ENCODE measurements at places on chromosomes 2 and 18.

- no peak for DNase-seq
These were observed 413.0 kb upstream of the MYT1L start for GRCh38 chr2:2744107-2744506.

DNA sequence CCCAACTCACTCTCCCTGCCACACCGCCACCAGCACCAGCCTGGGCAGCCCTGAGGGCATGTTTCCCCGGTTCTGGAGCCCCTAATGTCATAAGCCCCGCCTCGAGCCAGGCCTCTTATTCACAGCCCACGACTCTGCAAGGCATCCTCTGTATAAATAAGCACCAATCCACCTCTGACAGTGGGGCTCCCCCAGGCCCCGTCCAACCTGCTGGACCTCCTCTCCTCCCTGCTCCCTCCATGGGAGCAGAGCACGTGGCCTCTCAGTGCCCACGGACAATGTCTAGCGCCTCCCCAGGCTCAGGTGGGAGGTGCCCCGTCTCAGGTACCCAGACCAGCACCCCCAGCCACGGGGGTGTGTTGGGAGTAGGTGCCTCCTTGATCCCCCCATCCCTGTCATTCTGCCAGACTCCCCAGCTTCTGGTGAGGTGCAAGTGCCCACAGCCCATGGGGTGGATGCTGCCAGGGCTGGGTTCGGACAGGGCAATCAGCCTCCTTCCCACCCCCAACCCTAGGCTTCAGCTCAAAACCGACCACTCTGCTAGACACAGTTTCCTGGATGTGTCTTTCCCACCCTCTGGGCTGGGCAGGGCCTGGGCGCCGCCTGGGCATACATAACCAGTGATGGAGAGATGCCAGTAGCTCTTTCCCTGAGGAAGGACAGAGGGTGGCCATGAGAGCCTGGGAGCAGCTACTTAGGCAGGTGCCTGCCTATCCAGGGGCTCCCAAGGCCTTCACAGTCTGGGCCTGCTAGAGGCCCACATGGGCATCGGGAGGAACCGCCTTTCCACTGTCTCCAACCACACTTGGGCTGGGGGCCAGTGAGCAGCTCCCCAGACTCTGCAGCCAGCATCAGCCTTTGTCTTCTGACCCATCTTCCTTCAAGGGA is 1.6 kb upstream of the ADRA2B start:
- no peak for DNase-seq

DNA sequence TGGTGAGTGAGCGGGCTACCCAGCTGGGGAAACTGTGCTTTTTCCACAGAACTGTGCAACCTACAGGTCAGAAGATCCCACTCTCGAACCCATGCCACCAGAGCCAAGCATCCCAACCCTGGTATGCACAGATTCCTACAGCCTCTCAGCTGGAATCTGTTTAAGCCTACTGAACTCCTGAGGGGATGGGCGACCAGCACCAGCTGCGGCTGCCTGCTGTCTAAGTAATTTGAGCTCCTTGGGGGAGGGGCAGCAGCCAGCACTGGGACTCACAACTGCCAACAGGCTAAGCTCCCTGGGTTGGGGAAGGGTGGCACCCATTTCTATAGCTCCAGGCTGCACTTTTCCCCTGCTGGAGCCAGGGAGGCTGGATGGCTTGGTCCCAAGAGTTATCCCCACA is 11.8 kb downstream of the CYP27C1 start:
- DNase-seq, result peak; percentile 33

- DNase-seq, result no peak
These were observed 1.2 kb upstream of the ARHGAP28 start for GRCh38 chr18:6728331-6728730.

GRCh38 chr18:64202863-64203262 is 54.0 kb upstream of the LINC00305 start:
- DNase-seq, result no peak

DNA sequence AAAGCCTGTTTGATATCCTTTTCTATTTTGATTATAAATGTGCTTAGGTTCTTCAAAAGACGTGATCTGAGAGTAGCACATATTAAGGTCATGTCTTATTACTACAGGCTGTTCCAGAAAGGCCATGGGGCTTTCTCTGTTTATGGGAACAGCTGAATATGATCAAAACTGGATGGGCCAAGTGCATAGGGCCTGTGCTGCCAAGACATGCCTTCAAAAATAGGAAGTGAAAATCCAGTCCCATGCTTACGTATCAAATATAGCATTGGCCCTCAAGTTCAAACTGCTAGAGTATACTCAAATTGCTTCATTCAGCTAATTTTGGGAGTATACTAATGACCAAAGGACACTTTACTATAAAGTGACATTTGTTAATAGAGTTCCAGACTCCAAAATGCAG is 24.1 kb downstream of the SLC25A52 start:
- DNase-seq, result no peak

DNA sequence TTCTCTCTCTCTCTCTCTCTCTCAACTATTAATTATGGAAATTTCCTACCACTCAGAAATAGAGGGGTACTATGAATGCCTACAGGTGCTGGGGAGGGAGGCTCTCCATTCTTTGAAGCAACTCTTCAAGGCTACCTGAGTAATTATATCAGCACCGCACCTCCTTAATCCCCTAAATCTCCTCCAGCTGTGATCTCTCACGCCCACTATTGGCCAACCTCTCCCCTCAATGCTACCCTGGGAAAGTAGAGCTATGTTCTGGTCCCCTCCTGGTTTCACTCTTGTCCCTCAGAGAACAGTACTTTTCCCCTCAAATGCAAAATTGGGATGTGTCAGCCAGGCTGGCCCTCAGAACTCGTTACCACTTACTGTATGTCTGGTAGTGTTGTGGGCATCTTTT is 1.6 kb downstream of the MOCOS start:
- DNase-seq, result no peak

DNA sequence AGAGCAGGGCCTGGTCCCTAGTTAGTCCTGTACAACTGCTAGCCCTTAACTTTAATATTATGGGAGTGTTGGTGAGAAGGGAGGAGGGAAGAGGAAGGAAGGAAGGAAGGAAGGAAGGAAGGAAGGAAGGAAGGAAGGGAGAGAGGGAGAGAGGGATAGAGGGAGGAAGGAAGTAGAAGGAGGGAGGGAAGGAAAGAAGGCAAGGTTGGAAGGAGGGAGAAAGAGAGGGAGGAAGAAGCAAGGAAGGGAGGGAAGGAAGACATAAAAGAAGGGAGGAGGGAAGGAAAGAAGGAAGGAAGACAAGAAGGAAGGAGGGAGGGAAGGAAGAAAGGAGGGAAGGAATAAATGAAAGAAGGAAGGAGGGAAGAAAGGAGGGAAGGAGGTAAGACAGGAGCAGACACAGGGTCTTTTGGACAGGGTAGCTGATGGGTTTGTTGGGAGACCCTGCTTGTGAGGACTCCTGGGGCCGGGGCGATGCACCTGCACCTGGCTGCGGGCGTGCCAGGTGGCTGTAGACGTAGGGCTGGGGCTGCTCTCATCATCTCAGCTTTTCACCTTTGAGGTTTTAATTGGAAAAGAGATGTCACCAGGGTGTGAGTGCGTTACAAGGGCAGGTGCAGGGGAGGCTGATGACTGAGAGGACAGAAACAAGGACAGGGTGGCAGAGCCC is 5.9 kb upstream of the POMC start:
- DNase-seq, result no peak

GRCh38 chr2:28435241-28435640 is 42.6 kb downstream of the FOSL2 start:
- DNase-seq, result no peak

GRCh38 chr2:204355688-204356087 is 189.6 kb upstream of the PARD3B start:
- DNase-seq, result no peak

DNA sequence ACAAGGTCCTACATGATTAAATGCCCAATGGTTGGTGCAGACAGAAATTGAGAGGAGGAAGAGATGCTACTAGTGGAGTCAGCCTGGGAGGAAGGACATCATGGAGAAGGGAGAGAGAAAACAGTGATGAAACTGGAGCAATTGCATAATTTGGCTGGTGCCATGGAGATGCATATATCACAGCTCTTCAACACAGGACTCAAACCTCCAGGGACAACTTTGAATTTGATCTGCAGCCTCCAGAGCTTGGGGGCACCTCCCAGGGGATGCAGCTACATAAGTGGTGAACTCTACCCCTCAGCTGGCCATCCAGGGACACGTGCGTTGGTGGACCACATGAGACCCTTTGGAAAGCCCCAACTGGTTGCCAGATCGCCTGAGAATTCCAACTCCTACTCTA is 80.4 kb downstream of the CTAGE1 start:
- peak; percentile 34 for DNase-seq

GRCh38 chr2:30231212-30231995 is at the start of gene LBH:
Gene LBH (plus strand): TSS chr2:30231534. CDS start chr2:30231739, 205 bp downstream.
- peak; percentile 88 for DNase-seq

- DNase-seq, result peak; percentile 83
These were observed 3.2 kb downstream of the RAB3GAP1 start for GRCh38 chr2:135055182-135055786.

GRCh38 chr2:119289093-119289492 is 65.5 kb downstream of the STEAP3 start:
- no peak for DNase-seq

DNA sequence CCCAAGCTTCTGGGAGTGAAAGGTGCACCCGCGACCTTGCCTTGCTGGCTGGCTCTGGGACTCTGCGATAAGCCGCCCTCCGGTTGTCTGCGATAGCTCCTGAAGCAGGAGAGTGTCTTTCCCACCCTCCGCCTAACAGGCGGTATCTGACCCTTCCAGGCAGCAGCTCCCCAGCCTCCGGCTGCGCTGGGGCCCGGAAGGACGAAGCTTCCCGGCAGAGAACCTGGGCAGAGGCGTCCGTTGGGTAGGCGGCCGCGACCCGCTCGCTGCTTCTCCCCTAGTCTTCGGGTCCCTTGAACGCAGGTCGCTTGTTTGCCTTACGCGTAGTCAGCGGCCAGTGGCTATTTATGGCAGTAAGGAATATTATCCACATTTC is 446 bp upstream of the RHBDD1 start:
- DNase-seq, result no peak

- DNase-seq, result no peak
These were observed 14.4 kb downstream of the STK11IP start for GRCh38 chr2:219611866-219612576.

- no peak for DNase-seq
These were observed 32.3 kb upstream of the SATB2 start for GRCh38 chr2:199490049-199490448.

DNA sequence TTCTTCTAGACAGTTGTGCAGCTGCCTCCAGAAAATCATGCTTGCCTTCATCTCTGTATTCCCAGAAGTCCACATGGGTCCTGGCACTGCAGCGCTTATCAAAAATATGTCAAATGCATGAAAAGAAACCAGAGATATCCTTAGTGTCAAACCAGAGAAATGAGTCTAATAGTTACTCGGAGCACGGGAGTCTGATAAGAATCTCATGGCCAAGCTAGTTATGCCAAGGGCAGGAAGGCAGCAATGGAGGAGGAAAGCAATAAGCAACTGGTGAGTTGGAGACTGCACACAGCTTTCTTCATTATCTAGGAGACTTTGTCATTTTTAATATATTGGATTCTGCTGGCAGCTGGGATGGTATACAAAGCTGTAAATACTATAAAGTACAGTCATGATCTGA is 38.6 kb downstream of the TRIB2 start:
- no peak for DNase-seq

DNA sequence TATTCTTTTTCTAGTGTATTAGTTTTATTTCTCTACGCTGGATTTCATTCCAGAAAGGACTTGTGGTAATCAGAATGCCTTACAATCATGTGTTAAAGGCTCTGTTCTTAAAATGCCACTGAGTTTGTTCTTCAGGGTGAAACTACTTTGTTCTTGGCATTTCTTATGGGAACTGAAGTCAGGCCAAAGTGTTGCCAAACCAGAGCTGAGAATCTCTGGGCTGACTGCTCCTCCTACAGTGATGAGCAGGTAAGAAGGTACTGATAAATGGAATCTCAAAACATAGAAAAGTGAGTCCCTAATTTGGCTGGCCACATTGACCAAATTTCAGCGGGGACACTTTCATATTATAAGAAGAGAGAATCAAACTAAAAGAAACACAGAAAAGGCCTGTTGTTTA is 55.1 kb upstream of the ZNF397 start:
- DNase-seq, result peak; percentile 12

- DNase-seq, result peak; percentile 2
These were observed 90.5 kb upstream of the MAPK4 start for GRCh38 chr18:50469380-50469781.

- DNase-seq, result no peak
These were observed 1027.7 kb downstream of the TMEM182 start for GRCh38 chr2:103789381-103790095.

- no peak for DNase-seq
These were observed 29.8 kb downstream of the TSPYL6 start for GRCh38 chr2:54226260-54226659.

GRCh38 chr2:7816944-7817343 is 864.9 kb upstream of the ID2 start:
- DNase-seq, result no peak

GRCh38 chr2:85277416-85278158 is 50.2 kb downstream of the TGOLN2 start:
- DNase-seq, result peak; percentile 86

DNA sequence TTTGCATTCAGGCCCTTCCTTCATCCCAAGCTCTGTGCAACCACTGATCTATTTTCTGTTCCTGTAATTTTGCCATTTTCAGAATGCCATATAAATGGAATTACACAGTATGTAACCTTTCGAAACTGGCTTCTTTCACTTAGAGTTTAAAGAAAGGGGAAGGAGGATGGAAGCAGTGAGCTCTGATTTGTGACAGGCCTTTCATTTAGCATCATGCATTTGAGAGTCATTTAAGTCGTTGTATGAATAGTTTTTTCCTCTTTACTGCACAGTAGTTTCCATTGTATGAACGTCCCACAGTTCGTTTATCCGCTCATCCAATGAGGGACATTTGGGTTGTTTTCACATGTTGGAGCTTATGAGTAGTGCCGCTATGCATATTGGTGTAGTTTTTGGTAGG is 67.0 kb downstream of the LBH start:
- no peak for DNase-seq

DNA sequence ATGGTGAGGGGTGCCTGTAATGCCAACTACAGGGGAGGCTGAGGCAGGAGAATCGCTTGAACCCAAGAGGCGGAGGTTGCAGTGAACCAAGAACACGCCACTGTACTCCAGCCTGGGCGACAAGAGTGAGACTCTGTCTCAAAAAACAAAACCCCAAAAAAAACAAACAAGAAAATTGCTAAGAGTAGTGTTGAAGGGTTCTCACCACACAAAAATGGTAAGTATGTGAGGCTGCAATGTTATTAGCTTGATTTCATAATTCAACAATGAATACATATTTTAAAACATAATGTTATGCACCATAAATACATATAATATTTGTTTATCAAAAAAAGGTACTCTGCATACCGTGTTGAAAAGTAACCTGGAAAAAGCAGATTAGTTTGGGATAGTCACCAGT is 45.8 kb downstream of the PSMG2 start:
- DNase-seq, result peak; percentile 33

DNA sequence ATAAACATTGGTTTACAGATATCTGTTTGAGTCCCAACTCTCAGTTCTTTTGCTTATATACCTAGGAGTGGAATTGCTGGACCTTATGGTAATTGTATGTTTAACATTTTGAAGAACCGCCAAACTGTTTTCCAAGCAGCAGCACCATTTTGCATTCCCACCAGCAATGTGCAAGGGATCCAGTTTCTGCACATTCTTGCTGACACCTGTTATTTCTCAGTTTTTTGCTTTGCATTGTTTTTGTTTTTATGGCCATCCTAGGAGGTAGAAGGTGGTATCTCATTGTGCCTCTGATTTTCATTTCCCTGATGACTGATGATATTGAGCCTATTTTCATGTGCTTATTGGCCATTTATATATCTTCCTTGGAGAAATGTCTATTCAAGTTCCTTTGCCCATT is 71.2 kb downstream of the MCFD2 start:
- no peak for DNase-seq

GRCh38 chr2:4246364-4247131 is 543.2 kb downstream of the DCDC2C start:
- DNase-seq, result no peak

Measured in AG10803 (cell line).